Midbrain (tissue), 1 donor: ENCODE measurements at places on chromosomes 16 and 17.

DNA sequence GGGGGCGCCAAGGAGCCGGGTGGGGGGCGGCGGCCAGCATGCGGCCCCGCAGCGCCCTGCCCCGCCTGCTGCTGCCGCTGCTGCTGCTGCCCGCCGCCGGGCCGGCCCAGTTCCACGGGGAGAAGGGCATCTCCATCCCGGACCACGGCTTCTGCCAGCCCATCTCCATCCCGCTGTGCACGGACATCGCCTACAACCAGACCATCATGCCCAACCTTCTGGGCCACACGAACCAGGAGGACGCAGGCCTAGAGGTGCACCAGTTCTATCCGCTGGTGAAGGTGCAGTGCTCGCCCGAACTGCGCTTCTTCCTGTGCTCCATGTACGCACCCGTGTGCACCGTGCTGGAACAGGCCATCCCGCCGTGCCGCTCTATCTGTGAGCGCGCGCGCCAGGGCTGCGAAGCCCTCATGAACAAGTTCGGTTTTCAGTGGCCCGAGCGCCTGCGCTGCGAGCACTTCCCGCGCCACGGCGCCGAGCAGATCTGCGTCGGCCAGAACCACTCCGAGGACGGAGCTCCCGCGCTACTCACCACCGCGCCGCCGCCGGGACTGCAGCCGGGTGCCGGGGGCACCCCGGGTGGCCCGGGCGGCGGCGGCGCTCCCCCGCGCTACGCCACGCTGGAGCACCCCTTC, 484 bp downstream of the FZD2 start:
- no peak for DNase-seq

DNA sequence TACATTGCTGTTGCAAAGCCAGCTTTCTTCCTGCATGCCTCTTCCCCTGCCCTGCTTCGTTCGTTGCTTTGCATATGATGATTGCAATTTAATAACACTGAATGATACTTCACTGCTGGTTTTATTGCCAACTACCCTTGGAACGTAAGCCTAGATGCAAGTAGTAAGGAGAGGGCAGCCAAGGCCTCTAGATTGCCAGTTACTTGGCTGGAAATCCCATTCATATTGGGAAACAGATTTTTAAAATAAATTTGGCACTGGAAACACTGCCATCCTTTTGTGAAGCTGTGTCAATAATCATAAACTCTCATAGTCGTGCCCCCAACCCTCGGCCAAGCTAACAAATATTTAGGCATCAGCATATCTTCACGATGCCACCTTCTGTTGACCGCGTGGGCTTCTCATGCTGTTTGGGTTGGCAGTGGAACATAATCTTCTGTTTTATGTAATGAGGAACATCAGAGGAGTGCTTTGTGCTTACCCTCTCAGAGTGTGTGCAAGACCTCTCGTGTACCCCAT, 86.5 kb downstream of the MAP2K6 start:
- DNase-seq = no peak

DNA sequence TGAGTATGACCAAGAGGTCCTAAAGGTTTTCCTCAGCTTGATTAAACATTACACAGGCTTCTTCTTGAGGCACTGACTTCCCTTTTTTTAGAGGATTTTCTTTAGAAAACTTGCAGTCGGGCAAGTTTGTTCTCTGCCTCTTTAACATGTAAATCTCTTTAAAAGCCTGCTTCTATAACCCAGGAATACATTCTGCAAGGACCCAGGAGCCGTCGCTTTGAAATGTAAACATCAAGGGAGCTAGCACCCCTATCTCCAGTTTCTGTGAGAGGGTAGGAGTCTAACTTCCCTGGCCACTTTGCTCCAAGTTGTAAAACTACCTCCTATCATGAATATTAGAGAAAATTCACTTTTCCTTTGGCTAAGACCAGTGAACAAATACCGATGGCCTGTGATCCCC, 201.5 kb upstream of the CPHXL start:
- DNase-seq = no peak

DNA sequence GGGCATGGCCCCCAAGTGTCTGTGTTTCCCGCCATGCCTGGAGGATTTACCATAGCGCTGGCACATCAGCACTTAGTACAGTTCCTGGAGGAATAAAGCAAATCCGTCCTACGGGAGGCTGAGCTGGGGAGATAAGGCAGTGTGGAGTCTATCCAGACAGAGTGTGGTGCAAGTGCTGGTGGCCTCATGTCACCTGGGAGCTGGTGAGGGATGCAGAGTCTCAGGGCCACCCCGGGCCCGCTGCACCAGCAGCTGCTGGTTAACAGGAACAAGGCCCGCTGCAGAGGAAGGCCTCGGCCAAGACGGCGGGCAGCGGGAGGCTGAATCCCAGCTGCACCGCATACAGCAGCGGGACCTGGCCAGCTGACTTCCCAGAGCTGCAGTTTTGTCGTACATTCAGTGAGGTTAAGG, 57.3 kb upstream of the CDC42EP4 start:
- no peak for DNase-seq

DNA sequence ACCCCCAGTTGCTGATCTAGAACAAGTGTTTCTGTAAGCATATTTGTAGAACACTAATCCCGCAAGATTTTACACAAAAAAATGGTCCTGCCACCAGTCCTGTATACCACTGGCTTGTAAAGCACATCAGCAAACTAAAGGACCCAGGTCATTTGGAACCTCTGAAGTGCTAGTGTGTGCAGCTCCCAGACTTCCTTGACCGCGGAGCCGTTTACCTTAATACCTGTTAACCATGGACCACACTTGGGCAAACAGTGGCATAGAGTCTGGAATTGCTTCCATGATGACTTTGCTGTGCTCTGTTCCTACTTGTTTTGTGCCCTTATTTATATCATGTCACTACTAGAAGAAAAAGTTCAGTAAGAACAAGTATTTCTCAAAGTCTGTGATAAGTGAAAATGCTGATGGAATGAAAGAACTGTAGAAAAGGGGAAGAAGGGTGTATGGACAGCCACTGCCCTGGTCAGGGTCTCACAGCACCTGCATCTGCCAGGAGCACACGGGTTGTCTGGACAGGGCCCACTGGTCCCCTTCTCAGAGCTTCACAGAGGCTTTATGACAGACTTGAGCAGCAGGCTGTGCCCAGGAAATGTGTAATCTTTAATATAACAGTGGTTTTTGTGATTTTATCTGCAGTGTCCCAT, 29.3 kb downstream of the ALDH3A2 start:
- no peak for DNase-seq

- DNase-seq = no peak
Measured at GRCh38 chr16:79265701-79266100, 334.8 kb downstream of the MAF start.

GRCh38 chr16:68710211-68710610, 26.9 kb upstream of the CDH1 start:
- DNase-seq = no peak

GRCh38 chr17:7459961-7460545, 15.2 kb downstream of the CHRNB1 start:
- no peak for DNase-seq

DNA sequence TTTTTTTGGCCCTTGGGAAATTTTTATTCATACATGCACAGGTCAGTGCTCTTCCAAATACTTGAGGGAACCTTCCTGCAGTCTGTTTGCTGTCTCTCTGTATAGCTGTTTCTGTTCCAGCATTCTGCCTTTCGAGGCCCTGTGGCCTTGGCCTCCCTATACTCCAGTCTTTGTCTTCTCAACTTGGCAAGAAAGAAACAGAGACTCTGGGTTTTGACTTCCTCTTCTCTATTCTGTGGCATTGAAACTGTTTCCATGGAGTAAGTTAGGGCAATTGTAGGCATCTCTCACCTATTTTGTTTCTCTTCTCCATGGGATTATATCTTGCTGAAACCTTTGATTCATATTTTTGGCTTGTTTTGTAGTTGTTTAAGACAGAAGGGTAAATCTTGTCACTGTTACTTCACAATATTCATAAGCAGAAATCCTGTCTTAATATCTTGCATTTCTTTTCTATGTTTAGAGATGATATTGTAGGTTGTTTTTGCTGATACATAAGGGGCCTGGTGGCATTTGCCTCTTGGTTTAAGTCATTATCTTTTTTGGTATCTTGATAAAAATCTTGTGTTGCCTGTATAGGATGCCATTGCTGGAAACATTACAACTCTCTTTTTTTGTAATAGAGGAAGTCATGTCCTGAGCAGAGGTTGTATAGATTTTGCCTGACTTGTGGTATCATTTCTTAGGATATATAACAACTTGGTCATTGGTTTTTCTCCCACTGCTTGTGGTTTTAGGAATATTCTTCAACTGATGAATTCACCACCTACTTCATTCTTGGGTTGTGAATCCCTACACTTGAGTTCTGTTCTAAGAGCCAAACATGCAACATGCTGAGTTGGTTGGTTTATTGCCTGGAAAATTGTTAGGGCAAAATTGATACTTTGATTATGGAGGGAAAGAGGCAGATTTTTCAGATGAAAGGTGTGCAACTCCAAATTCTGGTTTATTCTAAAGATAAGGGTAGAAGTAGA, 168.6 kb downstream of the FTO start:
- peak; percentile 7 for DNase-seq

DNA sequence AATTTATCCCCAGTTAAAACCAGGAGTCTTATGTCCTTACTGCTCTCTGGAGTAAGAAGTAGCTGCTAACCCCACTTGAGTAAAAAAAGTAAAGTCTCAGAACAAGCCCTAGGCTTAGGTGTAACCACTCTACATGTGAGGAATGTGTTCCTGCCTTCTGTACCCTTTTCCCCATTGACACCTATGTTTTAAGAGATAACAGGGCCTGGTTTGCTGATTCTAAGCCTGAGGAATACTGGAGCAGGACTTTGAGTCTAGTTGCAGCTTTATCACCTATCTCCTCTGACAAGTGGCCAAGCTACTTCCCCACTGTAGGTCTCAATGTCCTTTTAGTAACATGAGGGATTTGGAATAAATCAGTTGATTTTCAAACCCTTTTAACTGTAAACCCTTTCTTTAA, 40.2 kb downstream of the REXO5 start:
- DNase-seq = no peak

DNA sequence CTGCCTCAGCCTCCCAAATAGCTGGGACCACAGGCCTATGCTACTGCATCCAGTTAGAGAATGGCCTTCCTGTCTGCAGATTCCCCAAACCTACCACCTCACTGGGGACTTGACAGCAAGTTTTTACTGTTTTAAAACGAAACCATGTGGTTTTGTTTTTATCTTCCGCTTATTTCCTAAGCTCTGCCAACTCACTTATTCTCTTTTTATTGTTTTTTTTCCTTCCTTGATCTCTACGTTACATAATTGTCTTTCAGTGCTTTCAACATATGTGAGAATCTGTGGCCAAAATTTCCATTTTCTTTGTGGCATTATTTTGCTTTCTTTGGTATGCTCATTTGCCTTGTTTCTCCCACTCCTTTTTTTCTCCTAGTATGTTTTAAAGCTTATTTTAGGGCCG, 14.6 kb upstream of the SLC38A7 start:
- DNase-seq = no peak

GRCh38 chr16:75244225-75244809, 7.1 kb downstream of the BCAR1 start:
- DNase-seq = no peak

- DNase-seq = no peak
Measured at GRCh38 chr17:6532441-6532885, 23.9 kb downstream of the PITPNM3 start.

DNA sequence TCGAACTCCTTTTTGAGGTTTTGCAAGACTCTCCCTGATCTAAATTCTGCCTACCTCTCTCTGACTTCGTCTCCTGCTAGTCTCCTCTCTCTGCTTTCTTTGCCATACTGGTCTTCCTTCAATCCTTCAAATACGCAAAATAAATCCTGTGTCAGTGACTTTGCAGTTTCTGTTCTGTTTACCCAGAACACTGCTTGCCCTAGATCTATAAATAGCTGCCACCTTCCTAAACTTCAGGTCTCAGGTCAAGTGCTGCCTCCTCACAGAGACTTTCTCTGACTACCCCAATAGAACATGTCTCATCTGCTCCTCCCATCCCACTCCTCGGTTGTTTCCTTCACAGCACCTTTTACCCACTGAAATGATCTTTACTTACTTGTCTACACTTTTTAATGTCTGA, 78.9 kb downstream of the TRIM37 start:
- peak; percentile 12 for DNase-seq

DNA sequence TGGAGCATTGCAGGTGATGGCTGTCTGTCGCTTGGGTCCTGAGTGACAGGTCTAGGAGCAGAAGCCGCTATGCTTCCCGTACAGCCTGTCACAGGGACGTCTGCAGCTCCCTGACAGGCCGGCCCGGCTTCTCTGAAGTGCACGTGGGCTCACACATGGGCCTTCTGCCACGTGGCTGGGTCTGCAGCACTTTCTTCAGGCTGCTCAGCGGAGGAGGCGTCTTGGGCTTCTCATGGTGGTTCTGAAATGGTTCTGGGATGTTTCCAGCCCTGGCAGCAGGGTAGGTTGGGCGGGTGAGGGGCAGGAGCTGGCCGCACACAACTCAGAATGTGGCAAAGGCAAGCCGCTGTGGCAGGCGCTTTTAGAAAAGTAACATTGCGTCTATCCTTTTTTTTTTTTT, 80.3 kb upstream of the ZNF750 start:
- peak; percentile 27 for DNase-seq

- DNase-seq = no peak
Measured at GRCh38 chr16:85301231-85301630, 189.0 kb upstream of the CIBAR2 start.

DNA sequence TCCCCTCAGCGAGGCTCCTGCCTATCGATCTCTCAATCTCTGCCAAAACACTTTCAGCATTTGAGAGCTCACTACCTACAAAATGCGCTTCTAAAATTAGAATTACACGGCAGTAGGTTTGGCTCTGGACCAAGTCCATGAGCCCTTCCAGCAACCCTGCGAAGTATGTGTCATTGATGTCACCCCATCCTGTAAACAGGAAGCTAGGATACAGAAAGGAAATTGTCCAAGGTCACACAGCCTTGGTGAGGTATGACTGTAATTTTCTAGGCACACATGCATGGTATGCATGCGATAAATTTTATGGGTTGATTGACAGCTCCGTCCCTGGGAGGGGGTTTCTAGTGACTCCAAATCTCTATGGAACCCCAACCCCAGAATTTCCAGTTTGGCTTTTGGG, 330.3 kb upstream of the CDH5 start:
- DNase-seq = no peak

- DNase-seq = no peak
Measured at GRCh38 chr17:6507535-6507934, 48.8 kb downstream of the PITPNM3 start.

- no peak for DNase-seq
Measured at GRCh38 chr16:25192096-25192495, 24.7 kb upstream of the AQP8 start.

GRCh38 chr17:61158376-61158775, 241.3 kb upstream of the TBX2 start:
- no peak for DNase-seq

DNA sequence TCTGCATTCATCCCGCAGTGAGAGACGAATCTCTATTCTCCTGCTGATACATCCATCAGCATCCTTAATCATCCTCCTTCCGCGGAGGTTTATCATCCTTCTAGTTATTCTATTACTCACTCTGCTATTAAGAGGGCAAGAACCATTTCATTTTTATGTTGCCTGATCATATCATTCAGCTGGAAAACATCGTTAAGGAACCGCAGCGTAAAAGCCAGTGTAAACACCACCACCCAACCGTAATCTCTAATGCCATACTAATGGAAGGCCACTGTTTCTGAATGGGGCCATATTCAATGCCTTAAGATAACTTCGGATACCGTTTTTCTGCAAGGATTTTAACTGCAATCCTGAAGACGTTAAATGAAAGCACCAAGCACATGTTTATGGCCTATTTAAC, 36.7 kb upstream of the ERCC4 start:
- no peak for DNase-seq

GRCh38 chr17:43702637-43703036, 40.9 kb upstream of the MEOX1 start:
- DNase-seq = no peak
